WTC11 (cell line): ENCODE measurements at places on chromosomes 11 and 22. TPM values are rescaled to one million over a fixed set of nuclear protein-coding genes. Genes with fewer than 3 reads are reported as not detected.

The HBB gene
- 0.34 TPM in 1 of 3 replicates, not detected in the others for total RNA-seq

The IFITM10 gene
- total RNA-seq = 0.80 to 1.7 TPM (median 1.3 TPM) in 3 replicates

The NDUFC2 gene
- 195 to 216 TPM (median 215 TPM) in 3 replicates for total RNA-seq

The BEST1 gene
- total RNA-seq = 0.17 to 0.32 TPM (median 0.21 TPM) in 3 replicates

The BTG4 gene
- total RNA-seq = 0.18 TPM in 1 of 3 replicates, not detected in the others

The UBTFL1 gene
- not detected in 3 replicates for total RNA-seq

DNA sequence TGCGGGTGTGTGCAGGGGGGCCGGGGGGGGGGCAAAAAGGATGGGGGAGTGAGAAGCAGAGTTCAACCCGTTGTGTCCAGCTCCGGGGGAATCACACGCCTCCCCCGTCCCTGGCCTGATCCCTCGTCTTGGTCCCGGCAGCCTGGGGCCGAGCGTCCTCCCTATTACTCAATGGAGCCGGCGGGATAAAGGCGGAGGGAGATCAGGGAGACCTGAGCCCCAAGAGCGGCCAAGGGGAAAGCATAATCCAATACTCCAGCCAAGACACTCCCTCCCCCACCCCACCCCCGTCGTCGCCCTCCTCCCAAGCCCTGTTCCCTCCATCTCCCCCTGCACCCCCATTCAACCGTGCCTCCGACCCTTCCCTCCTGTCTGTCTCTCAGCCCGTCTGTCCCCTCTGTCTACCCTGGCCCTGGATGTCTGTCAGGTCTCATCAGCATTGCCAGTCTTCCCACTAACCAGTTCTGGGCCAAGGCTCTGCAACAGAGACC lies 2.6 kb downstream of the PHOX2A start:
- DNase-seq = no peak

- peak; percentile 73 for DNase-seq
These were observed 3.3 kb downstream of the SCGB1D2 start for GRCh38 chr11:62245271-62245753.

DNA sequence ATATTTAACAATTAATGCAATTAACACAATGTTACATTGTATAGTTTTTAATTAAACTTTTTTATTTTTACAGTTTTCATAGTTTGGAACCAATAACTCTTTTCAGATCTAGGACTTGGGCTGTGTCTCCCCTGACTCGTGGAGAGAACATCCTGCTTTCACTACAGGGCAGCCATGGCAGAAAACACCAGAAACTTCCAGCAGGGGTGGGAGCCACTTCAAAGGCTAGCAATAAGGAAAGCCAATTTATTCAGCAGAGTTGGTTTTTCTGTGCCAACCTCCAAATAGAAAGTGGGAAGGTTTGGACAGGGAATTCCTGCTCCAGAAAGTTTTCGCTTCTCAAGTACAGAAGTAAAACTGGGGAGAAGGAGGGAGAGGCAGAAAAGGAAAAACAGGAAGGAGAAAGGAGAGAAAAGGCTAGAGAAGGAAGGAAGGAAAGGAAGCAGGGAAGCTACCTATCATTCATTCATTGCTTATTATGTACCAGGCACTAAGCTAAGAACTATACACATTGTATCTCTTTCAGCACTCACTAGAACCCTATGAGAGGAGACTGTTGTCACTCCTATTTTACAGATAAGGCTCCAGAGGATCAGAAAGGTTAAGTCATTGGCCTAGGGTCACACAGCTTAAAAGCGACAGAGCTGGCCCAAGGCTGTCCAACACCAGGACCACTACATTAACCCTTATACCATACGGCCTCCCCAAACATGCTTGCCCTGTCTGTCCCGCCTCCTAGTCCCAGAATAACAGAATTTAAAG lies 54.8 kb upstream of the CREB3L1 start:
- DNase-seq = no peak

GRCh38 chr11:44840521-44841251 lies 110.0 kb downstream of the TP53I11 start:
- no peak for DNase-seq

DNA sequence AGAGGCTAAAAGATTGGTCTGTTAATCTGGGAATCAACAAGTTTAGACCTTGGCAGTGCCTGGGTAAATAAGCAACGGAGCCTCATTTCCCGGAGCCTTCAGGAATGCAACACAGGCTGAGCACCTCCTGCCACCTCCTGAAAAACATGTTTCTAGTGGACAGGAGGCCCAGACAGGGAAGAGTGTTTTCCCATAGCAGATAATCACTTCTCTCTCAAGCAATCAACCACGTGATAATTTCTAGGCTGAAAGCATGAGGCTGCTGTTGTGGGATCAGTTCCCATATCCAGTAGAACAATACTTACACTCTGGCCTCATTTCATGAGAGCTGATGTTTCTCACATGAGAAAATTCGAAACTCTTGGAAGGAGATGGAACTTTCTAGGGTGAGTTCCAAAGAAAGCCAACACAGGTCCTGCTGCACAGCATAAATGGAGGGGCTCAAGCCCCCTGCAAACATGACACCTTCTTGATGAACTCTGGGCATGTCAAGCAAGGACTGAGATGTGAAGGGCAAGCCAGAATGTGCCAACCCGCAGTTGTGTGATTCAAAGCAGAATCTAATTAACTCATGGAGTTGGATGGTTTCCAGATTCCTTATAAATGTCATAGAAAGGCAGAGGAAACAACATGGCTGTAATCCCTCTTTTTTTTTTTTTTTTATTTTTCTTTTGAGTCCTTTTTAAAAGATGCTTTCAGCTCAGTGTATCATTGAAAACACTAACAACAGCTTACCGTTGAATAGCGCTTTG lies 228.5 kb upstream of the SESN3 start:
- DNase-seq = no peak

DNA sequence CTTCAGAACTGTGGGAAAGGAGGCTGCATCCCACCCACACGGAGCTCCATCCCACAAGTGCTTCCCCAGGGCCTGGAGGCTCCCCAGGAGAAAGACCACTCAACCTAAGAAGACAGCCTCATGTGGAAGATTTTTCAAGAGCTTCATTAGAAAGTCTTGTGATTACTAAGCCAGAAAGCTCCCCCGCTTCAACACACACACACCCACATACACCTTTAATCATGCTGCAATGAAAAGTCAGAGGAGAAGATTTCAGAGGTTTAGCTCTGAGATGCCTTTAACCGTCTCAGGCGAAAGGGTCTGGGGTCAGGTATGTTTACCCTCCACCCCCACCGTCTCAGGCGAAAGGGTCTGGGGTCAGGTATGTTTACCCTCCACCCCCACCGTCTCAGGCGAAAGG lies 634.5 kb upstream of the B3GAT1 start:
- no peak for DNase-seq

- no peak for DNase-seq
These were observed 1002.3 kb upstream of the TENM4 start for GRCh38 chr11:80443177-80443576.

DNA sequence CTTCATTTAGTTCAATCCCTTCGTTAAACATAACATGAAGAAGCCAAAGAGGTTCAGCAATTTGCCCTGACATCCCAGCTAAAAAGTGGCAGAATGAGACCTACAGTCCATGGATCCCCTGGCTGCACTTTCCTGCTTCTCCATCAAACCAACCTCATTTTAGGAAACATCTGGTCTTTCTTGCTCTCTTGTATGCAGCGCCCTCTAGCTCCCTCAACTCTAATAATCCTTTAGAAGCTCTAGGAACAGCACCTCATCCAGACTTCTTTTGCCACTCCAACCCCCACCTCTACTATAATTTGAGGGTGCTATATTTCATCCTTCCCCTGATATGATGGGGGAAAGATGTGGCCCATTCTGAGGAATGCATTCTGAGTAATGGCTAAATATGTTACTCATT lies 7.4 kb downstream of the CNTF start:
- DNase-seq = no peak

- no peak for DNase-seq
These were observed 927.3 kb upstream of the RAG2 start for GRCh38 chr11:37525336-37525735.

GRCh38 chr11:106156290-106156937 lies 79.0 kb downstream of the AASDHPPT start:
- no peak for DNase-seq

- DNase-seq = no peak
These were observed 20.3 kb upstream of the WNT7B start for GRCh38 chr22:45997077-45997776.

DNA sequence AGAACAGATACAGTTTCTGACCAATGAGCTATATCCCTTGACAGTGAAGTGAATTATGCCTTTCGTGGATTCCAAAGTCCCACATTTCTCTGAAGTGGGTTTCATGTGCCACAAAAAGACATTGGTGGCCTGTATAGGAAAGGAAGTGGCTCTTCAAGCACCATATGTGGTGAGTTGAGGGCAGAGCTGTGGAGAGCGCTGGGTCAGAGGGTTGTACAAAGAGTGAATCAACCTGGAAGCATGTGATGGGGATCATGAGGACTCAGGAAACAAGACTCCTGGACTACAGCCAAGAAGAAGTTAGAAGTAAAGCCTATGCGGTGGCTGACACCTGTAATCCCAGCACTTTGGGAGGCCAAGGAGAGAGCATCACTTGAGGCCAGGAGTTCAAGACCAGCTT lies 579 bp upstream of the SLC5A4 start:
- no peak for DNase-seq
